Posterior cingulate gyrus (tissue), 11 donors: ENCODE measurements at places on chromosomes 16 and 17.

GRCh38 chr17:5975661-5976060, 94.5 kb upstream of the WSCD1 start:
- DNase-seq = no peak

DNA sequence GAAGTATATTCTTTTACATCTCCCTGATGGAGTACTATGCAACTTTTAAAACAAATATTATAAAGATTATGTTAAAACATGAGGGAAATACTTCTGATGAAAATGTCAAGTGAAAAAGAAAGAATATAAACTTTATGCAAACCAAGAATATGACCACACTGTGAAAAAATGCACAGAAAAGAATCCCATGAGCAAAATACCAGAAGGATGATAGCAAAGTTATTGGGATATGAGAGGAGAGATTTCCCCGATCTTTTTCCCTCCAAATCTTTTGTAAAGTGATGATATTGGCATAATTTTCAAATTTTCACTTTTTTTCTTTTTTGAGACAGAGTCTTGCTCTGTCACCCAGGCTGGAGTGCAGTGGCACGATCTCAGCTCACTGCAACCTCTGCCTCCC, 36.6 kb upstream of the SMURF2 start:
- no peak for DNase-seq

GRCh38 chr16:23160574-23160973, 11.3 kb upstream of the USP31 start:
- DNase-seq = no peak

GRCh38 chr16:88639231-88640038, 1.1 kb downstream of the IL17C start:
- no peak for DNase-seq

DNA sequence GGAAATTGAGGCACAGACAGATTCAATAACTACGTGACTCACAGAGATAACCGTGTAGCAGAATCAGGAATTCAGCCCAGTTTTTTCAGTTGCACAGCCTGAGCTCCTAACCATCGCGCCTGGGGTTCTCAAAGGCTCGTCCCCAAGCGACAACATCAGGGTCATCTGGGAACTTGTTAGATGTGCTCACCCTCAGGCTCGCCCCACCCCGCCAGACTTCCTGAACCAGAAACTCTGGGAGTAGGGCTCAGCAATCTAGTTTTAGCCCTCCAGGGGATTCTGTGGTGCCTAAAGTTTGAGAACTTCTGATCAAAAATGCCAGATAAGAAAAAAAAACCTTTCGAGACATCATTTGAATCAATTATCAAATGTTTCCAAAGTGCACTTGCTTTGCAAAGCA, 559.8 kb downstream of the WWOX start:
- no peak for DNase-seq

DNA sequence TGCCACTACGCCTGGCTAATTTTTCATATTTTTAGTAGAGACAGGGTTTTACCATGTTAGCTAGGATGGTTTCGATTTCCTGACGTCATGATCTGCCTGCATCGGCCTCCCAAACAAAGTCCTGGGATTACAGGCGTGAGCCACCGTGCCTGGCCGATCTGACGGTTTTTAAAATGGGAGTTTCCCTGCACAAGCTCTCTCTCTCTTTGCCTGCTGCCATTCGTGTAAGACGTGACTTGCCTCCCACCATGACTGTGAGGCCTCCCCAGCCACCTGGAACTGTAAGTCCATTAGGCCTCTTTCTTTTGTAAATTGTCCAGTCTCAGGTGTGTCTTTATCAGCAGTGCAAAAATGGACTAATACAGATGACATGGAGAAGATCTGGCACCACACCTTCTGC, 4.7 kb upstream of the FLCN start:
- DNase-seq = no peak

DNA sequence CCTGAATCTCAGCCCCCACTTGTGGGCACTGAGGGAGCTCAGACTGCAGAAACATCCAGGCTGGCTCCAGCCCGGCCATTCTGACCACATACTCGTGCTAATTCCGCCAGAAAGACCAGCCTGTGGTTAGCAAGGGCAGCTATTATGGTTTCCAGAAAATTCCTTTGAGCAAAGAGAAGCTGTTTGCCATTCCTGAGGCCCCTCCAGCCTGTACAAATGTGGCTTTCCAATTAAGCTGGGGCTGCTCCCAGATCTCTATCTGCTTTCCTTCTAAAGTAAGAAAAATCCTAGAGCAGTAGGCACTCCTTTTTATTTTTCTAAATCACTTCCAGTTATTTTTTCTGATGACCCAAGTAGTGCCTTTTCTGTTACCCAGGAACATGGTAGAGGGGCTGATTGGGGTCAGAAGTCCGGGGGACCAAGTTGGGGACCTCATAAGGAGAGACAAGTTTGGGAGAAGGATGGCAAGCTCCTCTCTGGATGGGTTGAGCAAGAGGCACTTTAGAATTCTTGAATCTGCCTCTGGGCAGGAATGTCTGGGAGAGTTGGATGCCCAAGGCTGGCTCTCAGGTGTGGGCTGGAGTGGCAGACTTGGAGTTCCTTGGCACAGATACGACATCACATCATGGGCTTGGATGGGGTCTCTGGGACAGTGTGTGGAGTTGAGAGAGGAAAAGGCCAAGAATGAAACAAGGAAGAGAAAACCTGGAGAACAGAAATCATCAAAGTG, 83.3 kb upstream of the TNRC6C start:
- no peak for DNase-seq

DNA sequence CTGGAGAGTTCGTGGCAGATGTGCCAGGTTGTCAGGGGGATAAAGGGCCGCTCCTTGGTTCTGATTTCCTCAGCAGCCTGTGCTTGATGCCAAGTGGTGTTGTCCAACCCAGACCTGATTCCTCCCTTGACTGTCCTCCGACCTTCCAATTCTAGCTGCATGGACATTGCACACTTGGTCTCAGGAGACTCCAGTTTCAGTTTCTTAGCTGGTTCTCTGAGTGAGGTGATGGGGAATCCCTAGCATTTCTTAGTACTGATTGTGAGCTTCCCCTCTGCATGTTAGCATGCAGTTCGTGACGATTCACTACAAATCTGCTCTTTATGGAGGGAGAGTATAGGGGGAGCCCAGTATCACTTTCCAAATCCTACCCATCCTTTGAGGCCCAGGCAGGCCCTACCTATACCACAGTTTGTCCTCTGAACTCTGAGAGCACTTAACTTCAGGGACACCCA, 12.4 kb upstream of the CCR7 start:
- DNase-seq = no peak

DNA sequence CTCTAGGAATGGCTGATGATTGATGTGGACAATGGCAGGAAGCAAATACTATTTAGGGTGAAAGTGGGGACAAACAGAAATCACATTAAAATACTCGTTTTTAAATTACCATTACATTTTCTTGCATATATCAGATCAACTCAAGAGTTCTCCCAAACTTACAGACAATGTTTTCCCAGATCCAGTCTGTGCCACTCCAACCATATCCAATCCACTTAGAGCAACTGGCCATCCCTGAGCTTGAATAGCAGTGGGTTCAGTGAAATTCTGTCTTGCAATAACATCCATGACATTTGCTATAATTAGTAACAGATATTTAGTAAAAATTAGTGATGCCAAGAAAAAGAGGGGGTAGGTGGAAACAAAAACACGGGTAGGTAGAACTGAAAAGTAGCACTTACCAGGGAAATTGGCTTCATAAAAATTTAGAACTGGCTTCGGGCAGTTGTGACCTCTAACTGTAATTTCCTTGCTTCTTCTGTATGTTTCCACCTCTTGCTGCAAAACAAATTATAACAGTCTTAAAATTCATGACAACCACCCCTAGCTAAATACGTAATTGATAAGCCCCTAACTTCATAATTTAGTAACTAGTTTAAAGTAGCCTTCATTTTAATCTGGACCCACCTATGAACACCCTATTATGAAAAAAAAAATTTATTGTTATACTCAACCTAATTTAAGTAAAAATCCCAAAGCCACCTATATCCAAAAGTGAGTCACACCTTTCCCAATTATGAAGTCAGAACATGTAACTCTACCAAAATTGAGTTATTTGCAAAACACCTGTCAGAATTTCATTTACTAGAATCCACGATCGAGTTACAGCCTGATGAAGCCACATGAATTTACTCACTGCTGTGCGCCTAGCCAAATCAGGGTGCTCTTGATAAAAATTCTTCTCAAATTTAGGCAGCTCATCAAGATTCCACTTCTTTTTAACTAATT, 2.0 kb downstream of the DDX5 start:
- DNase-seq = no peak

DNA sequence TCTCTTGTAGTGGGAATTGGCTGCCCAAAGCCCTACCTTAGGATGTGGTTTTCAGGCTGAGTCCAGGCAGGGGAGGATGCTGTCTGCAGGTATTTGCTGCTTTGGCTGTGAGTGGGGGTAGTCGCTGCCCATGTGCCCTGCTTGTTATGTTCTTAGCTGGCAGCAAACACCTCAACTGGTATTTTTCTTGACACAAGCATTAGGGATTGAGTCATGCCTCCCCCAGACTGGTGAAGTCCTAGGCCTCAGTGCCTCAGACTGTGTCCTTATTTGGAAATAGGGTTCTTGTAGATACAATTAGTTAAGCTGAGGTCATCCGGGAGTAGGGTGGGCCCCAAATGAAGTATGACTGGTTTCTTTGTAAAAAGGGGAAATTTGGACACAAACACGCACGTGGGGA, 808.3 kb upstream of the EEF2KMT start:
- DNase-seq = peak; percentile 83

DNA sequence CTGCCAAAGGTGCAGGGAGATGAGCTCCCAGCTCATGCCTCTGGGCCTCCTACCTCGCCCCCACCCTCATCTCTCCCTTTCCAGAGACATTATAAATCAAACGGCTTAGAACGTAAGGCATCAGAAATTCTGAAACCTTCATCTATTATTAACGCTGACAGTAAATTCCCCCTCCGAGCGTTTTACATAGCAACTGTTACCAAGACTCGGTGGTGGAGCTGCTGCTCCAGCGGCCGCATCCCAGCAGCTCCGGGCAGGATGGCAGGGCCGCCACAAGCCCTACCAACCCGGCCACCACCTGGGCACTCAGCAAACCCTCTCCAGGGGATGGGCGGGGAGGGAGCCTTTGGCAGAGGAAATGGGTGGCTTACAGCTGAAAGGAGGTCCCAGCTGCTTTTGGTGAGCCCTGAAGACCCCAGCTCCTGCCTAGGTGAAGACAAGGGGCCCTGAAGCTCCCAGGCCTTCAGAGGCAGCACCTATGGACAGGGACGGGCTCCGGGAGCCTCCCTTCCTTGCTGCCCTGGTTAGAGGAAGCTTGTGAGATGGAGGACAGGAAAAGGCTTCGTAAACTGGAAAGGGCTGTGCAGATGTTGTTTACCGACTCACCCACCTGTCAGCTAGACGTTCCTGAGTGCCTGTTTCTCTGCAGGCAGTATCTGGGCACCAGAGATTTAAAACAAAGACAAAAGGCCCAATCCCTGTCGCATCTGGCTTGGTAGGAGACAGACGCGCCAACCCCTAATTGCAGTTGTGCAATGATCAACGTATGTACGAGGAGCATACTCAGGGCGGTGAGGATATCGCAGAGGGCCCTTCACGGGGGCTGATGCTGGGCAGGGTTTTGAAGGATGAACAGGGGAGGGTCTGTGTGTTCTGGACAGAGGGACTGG, 76.9 kb downstream of the RAI1 start:
- DNase-seq = no peak

GRCh38 chr17:60090417-60090816, 11.7 kb upstream of the HEATR6 start:
- DNase-seq = no peak

DNA sequence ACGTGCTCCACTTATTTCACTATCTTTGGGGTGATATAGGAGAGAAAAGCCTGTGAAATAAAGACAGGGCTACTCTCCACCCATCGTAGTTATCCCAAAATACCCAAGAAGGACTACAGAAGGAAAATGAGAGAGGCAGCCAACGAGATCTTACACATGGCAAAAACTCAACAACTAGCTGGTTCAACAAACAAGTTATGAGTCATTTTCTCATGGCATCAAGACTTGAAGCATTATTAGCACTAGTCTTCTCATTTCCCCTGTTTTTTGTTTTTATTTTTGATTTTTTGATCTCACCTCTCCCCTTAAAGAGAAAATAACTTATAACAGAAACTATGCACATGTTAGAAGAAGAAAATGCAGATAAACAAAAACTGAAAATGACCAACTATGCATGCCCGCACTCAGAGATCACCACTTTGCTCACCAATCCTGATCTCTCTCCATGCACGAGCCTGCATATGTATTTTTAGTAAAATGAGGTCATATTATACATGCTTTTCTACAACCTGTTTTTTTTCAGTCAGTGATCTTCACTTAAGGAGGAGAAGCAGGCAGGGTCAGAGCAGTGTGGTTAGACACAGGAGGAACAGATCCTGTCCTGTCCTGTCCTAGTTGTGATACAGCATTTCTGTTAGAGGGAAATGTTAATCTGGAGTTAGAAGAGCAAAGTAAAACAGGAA, 22.8 kb downstream of the FAM117A start:
- no peak for DNase-seq

DNA sequence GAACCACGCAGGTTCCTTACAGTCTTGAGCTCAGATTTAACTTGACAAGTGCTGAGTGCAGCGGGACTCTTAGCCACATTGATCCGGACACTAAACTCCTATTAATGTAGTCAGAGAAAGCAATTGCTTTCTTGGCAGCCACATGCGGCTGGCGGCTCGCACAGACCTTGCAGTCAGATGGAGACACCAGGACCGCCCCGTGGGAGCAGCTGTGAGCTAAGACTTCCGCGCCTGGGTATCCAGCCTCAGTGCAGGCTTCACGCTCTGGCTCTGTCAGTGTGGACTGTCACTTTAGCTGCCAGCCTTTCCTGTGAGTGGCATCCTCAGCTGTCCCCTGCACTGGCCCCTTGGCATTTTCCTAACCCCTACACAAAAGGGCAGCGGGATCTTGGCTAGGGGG, 80.9 kb upstream of the NLRP1 start:
- peak; percentile 5 for DNase-seq

DNA sequence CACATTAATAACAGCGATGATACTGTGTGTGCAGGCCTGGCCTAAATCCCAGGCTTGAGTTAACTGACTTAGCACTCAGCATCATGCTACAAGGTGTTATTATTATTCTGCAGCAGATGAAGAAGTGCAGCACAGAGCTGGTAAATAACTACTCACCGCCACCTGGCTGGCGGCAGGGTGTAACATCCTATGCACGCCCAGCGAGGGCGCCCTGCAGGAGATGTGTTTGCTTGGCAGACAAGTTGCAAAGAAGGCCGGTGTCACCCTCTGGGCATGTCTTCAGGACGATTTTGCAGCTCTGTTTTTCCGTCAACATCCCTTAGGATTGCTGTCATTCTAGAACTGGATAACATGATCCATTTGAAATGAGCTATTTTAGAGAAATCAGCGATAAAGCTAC, 30.1 kb downstream of the DNAH9 start:
- no peak for DNase-seq

DNA sequence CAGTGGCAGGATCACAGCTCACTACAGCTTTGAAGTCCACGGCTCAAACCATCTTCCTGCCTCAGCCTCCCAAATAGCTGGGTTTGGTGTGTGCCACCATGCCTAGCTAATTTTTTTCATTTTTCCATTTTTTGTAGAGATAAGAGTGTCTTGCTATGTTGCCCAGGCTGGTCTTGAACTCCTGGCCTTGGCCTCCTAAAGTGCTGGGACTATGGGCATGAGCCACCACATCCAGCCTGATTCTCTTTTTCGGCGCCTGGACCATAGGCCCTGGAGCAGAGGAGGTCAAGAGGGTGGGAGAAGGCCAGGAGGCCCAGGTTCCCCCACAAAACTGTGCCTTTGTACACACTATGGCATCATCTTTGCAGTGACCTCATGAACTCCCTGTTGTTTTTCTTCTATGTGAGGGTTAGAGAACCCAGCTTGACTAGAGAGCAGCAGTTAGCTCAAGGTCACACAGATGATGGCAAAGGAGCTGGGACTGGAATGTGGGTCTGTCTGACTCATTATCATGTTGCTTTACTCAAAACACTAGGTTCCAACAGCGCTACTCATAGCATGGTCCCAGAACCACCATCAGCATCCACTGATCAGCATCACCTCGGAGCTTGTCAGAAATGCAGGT, 16.3 kb downstream of the SCN4A start:
- DNase-seq = no peak
